ENCODE measurements at places on chromosomes 5 and 9. TPM values are rescaled to one million over a fixed set of nuclear protein-coding genes. Genes with fewer than 3 reads are reported as not detected.

Gene AGTPBP1
- total RNA-seq, result 39.0 TPM

Gene GALNT12
- 12.9 TPM for total RNA-seq

Gene SLC27A6
- not detected for total RNA-seq

Gene MARCOL
- not detected for total RNA-seq

Gene SPATA31E1
- total RNA-seq, result not detected

Gene ARHGEF28
- total RNA-seq, result not detected

DNA sequence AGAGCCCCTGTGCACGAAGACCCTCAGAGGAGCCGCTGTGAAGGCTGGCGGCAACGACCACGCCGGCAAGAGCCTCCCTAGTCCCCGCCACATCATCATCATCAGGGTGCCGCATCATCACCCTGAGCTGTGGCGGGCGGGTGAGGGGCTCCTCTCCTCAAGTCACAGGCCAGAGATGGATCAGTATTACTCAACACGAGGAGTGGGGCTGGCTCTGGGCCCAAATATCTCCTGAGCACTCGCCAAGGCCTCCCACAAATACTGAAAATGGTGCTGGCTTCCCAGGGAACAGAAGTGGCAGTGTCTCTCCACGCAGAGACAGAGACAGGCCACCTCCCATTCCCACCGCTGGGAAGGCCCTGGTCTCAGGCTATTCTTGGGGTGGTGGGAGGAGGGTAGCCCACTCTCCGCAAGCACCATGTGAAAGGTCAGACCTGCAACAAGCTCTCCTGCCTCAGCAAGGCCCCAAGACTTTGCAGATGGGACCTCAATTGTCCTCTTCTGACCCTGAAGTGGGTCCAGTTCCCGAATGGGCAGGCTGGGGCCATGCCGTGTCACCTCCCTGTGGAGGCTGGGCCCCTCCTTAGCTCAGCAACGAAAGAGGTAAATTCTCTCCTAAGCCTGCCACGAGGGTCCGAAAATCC is 39.3 kb upstream of the ZNF354A start:
- no peak overlapping the region for H3K4me3 ChIP-seq
- no peaks in the 10 kb centered on the region for H3K4me1 ChIP-seq
- no peak for DNase-seq
- no peaks in the 10 kb centered on the region for H3K27me3 ChIP-seq
- no peaks in the 10 kb centered on the region for H3K36me3 ChIP-seq
- no peak overlapping the region for H3K27ac ChIP-seq

DNA sequence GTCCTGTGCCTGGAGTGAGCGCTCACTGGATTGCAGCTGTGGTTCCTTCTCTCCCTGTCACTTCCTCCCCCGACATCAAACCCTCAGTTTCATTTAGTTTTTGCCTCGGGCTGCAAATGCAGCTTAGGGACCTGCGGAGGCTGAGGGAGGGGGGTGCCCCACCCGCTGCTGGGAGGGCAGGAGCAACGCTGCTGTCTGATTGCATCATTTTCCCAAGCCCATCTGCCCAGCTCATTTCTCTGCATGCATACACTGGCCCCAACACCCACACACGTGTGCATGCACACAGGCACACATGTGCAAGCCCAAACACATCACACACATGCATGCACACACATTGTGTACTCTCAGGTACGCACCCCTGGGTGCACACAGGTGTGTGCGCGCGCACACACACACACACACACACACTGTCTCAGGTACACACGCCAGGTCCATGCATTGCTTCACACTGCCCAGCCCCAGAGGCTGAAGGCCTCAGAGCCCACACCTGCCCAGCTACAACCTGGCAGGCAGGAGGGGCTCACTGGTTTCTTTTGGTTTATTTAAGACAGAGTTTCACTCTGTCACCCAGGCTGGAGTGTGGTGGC is 3.4 kb downstream of the ASS1 start:
- H3K27ac ChIP-seq, result no peak overlapping the region
- no peak overlapping the region for H3K4me3 ChIP-seq
- no peaks in the 10 kb centered on the region for H3K36me3 ChIP-seq
- peak; percentile 50 for DNase-seq
- H3K4me1 ChIP-seq, result peaks cover 16% of the 10 kb centered on the region
- H3K27me3 ChIP-seq, result peaks cover 34% of the 10 kb centered on the region

GRCh38 chr9:131478911-131479310 is 23.8 kb upstream of the POMT1 start:
- H3K4me1 ChIP-seq, result peaks cover 7% of the 10 kb centered on the region
- peaks cover 36% of the 10 kb centered on the region for H3K36me3 ChIP-seq
- no peak overlapping the region for H3K27ac ChIP-seq
- no peak overlapping the region for H3K4me3 ChIP-seq
- no peak for DNase-seq
- H3K27me3 ChIP-seq, result no peaks in the 10 kb centered on the region

DNA sequence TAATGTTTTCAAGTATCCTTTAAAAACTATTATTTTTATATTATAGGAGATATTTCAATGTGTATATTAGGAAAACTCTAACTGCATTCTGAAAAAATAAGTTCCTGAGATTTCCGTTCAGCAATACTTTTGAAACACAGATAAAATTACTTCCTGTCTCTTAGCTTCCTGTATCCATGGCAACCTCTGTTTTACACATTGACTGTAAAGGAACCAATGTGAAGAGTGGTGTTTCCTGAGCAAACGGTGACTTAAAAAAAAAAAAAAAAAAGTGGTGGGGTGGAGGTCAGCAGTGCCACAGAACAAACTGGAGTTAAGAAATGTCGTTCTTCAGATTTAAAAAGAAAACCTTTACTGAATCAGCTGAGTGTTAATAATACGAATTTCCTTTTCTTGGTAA is at the start of gene LRRC70:
TSS of gene LRRC70 (plus strand) at position 280 of the 400 bp plus-strand sequence. CDS start 620 bp downstream, outside the sequence.
- H3K27me3 ChIP-seq, result no peaks in the 10 kb centered on the region
- no peak for DNase-seq
- peaks cover 7% of the 10 kb centered on the region for H3K36me3 ChIP-seq

GRCh38 chr9:136198605-136199083 is 6.3 kb downstream of the LHX3 start:
- H3K27ac ChIP-seq, result no peak overlapping the region
- peaks cover 5% of the 10 kb centered on the region for H3K4me1 ChIP-seq
- H3K4me3 ChIP-seq, result no peak overlapping the region
- H3K27me3 ChIP-seq, result peaks cover 52% of the 10 kb centered on the region
- H3K36me3 ChIP-seq, result no peaks in the 10 kb centered on the region

- H3K36me3 ChIP-seq, result no peaks in the 10 kb centered on the region
- no peak overlapping the region for H3K4me3 ChIP-seq
- no peak overlapping the region for H3K27ac ChIP-seq
- no peaks in the 10 kb centered on the region for H3K4me1 ChIP-seq
- peaks cover 4% of the 10 kb centered on the region for H3K27me3 ChIP-seq
These were observed 124.7 kb downstream of the TLE1 start for GRCh38 chr9:81564632-81565031.

- H3K36me3 ChIP-seq, result peaks cover 40% of the 10 kb centered on the region
- peak overlapping the region; percentile 95 for H3K27ac ChIP-seq
- no peaks in the 10 kb centered on the region for H3K27me3 ChIP-seq
- DNase-seq, result peak; percentile 89
These were observed 79.9 kb downstream of the FNBP1 start for GRCh38 chr9:129962889-129963703.

DNA sequence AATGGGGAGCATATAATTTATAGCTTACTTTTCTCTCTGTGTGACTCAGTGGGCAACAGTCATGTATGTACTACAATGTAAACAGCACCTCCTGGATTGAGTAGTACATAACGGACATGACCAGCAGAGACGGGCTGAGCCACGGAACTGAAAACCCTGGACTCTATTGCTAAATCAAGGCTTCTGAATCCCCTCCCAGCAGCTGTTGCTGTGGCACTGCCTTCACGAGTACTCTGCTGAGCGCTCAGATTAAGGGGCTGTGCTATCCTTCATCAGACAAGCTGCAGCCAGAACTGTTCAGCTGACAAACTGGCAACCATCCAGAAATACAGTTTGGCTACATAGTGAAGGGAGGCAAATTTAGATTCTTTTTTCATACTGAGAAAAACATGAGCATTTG is 131.3 kb upstream of the CCDC180 start:
- H3K4me1 ChIP-seq, result no peaks in the 10 kb centered on the region
- no peak overlapping the region for H3K4me3 ChIP-seq
- H3K36me3 ChIP-seq, result peaks cover 2% of the 10 kb centered on the region
- no peak for DNase-seq
- H3K27ac ChIP-seq, result no peak overlapping the region
- no peaks in the 10 kb centered on the region for H3K27me3 ChIP-seq

GRCh38 chr9:83027153-83027891 is 35.6 kb downstream of the RASEF start:
- H3K27me3 ChIP-seq, result no peaks in the 10 kb centered on the region
- no peaks in the 10 kb centered on the region for H3K4me1 ChIP-seq
- no peaks in the 10 kb centered on the region for H3K36me3 ChIP-seq
- no peak overlapping the region for H3K4me3 ChIP-seq

GRCh38 chr9:137302449-137303150 is 529 bp upstream of the NRARP start:
- H3K4me3 ChIP-seq, result no peak overlapping the region
- no peak for DNase-seq
- H3K27me3 ChIP-seq, result peaks cover 11% of the 10 kb centered on the region
- H3K4me1 ChIP-seq, result peaks cover 11% of the 10 kb centered on the region
- H3K36me3 ChIP-seq, result no peaks in the 10 kb centered on the region
- no peak overlapping the region for H3K27ac ChIP-seq

GRCh38 chr9:33241298-33241697 is 1.3 kb downstream of the SPINK4 start:
- no peaks in the 10 kb centered on the region for H3K4me1 ChIP-seq
- DNase-seq, result no peak
- H3K27me3 ChIP-seq, result peaks cover 2% of the 10 kb centered on the region
- no peaks in the 10 kb centered on the region for H3K36me3 ChIP-seq

GRCh38 chr9:114804505-114804904 is 1.3 kb downstream of the TNFSF15 start:
- peaks cover 28% of the 10 kb centered on the region for H3K4me1 ChIP-seq
- no peak overlapping the region for H3K27ac ChIP-seq
- no peaks in the 10 kb centered on the region for H3K36me3 ChIP-seq
- DNase-seq, result no peak

DNA sequence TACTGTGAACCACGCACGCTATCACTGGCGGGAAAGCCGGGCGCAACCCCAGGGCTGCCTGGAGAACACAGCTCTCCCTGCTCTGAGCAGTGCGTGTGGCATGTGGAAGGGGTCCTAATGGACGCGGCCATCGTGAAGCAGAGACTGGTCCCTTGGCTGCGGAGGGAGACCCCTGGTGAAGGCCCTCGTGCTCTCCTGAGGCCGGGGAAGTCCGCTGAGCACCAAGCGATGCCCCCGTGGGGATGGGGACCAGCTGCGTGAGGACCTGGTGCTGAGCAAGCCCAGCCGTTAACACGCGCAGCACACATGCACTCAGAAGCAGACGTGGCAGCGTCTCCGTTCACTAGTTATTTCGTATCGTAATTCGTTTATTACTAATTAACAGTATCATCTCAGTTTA is 24.4 kb downstream of the SLC12A7 start:
- no peak overlapping the region for H3K27ac ChIP-seq
- DNase-seq, result no peak
- H3K27me3 ChIP-seq, result no peaks in the 10 kb centered on the region
- H3K4me3 ChIP-seq, result no peak overlapping the region

DNA sequence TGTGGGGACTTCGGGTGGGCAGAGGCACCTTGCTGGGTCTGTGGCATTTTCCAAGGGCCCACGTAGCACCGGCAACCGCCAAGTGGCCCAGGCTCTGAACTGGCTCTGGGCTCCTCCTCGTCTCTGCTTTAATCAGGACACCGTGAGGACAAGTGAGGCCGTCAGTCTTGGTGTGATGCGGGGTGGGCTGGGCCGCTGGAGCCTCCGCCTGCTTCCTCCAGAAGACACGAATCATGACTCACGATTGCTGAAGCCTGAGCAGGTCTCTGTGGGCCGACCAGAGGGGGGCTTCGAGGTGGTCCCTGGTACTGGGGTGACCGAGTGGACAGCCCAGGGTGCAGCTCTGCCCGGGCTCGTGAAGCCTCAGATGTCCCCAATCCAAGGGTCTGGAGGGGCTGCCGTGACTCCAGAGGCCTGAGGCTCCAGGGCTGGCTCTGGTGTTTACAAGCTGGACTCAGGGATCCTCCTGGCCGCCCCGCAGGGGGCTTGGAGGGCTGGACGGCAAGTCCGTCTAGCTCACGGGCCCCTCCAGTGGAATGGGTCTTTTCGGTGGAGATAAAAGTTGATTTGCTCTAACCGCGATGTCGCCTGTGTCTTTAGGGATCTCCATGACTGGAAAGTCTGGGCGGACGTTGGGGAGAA is 5.8 kb downstream of the DPP7 start:
- H3K27ac ChIP-seq, result no peak overlapping the region
- no peak overlapping the region for H3K4me3 ChIP-seq
- H3K36me3 ChIP-seq, result peaks cover 6% of the 10 kb centered on the region
- no peaks in the 10 kb centered on the region for H3K27me3 ChIP-seq

GRCh38 chr5:141703133-141703561 is 21.1 kb upstream of the ARAP3 start:
- H3K4me3 ChIP-seq, result peak overlapping the region; percentile 67
- peaks cover 13% of the 10 kb centered on the region for H3K27me3 ChIP-seq
- H3K4me1 ChIP-seq, result peaks cover 15% of the 10 kb centered on the region
- no peak for DNase-seq
- H3K27ac ChIP-seq, result no peak overlapping the region

GRCh38 chr9:117936185-117937130 is 232.3 kb downstream of the TLR4 start:
- H3K36me3 ChIP-seq, result no peaks in the 10 kb centered on the region
- no peak overlapping the region for H3K27ac ChIP-seq
- no peak overlapping the region for H3K4me3 ChIP-seq

- no peak overlapping the region for H3K4me3 ChIP-seq
- no peaks in the 10 kb centered on the region for H3K36me3 ChIP-seq
- H3K27ac ChIP-seq, result no peak overlapping the region
- H3K27me3 ChIP-seq, result peaks cover 8% of the 10 kb centered on the region
- DNase-seq, result no peak
- H3K4me1 ChIP-seq, result no peaks in the 10 kb centered on the region
These were observed 202.6 kb downstream of the DCP2 start for GRCh38 chr5:113179156-113179555.

GRCh38 chr9:104831681-104832080 is 67.8 kb downstream of the NIPSNAP3B start:
- no peaks in the 10 kb centered on the region for H3K27me3 ChIP-seq
- peaks cover 49% of the 10 kb centered on the region for H3K36me3 ChIP-seq
- DNase-seq, result no peak
- H3K4me1 ChIP-seq, result peaks cover 7% of the 10 kb centered on the region
- H3K4me3 ChIP-seq, result no peak overlapping the region

GRCh38 chr9:100111235-100111634 is 12.2 kb downstream of the INVS start:
- H3K27me3 ChIP-seq, result no peaks in the 10 kb centered on the region
- H3K4me3 ChIP-seq, result no peak overlapping the region
- H3K27ac ChIP-seq, result no peak overlapping the region
